Stimulated activated CD8-positive, alpha-beta memory T cell treated with anti-CD3 and anti-CD28 coated beads, Interleukin-2, amount 100 ng/mL, for 1 hour (primary cell): ENCODE measurements at places on chromosomes 2 and 18.

DNA sequence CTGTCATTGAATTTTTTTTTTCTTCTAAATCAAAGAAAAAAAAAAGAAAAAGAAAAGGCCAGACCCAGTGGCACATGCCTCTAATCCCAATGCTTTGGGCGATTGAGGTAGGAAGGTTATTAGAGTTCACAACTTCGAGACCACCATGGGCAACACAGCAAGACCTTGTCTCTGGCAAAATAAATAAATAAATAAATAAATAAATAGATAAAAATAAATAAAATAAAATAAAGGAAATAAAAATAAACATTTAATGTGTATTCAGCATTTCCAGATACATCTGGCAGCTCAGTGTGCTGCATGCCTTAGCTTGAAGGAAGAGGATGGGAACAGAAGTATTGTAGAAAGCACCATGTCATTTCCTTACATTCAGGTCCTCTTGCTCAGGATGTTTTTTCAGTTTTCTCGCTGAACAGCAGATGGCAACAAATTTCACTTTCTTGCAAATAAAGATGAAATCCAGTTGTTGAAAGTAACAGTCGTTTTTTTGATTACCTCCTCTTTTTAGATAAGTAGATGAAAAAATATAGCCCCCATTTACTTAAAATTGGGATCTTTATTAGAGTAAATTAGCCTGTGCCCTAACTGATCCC is 25.7 kb upstream of the FAM178B start:
- DNase-seq: no peak

DNA sequence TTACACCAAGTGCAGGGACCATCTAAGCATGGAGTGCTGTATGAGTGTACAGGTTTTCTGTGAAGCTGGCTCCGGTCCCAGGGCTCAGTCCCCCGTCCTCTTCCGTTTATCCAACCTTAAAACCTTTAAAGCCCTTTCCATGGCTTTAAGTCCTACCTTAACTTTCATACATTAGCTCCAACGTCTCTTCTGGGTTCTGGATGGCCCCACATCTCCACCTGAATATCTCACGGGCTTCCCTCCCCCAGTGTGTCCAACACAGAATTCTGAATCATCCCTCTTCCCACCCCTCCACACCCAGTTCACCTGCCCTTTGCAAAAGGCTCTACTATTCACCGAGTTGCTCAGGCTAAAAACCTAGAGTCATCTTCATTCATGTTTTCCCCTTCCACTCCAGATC is 12.8 kb downstream of the ARHGAP25 start:
- no peak for DNase-seq

DNA sequence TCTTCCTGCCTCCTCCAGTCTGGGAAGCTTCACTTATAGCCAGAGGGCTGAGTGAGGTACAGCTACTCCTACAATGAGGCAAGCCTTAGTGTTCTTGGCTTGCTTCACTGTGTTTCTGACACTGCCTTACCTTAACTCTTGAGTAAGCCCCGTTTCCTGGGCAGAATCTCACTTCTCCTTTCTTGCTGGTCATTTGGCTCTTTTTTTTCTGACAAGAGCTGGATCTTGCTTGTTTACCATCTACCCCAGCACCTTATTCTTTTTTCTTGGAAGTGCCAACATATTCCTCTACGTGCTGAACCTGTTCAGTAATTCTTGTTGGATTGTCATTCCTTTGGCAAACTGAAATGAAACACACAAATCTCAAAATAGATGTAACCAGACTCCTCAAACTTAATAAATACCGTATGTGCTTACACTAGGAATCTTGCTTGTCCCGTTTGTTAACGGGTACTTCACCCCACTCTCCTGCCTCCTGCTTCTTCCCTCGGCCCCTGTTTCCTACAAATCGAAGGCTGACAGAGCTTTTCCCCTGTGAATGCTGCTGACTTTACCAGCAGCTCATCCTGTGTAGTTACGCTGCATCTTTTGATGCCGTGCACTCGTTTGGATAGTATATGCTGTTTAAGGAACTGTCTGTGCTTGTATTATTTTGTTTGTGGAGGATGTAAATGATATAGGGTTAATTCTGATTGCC is 132.2 kb downstream of the FMNL2 start:
- DNase-seq: no peak

GRCh38 chr2:191166111-191166755 is 15.4 kb upstream of the STAT4 start:
- no peak for DNase-seq

GRCh38 chr2:76973610-76974009 is 548.6 kb downstream of the LRRTM4 start:
- DNase-seq: no peak

DNA sequence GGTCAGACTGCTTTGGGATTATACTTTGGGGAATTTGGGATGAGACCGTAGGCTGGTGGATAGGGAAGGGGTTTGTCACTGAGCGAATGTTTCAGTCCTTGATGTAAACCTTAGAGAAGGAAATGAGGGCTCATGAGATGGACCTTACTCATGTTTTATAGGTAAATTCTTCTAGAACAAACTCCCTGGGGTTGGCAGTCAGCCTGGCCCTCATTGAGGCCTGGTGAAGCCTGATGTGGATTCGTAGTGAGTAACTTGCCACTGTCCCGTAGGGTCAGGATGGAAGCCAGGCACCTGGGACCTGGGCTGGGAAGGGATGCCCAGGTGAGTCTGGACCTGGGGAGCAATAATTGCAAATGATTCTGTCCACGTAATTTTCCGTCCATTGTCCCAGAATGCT is 258.3 kb downstream of the LPIN1 start:
- no peak for DNase-seq

DNA sequence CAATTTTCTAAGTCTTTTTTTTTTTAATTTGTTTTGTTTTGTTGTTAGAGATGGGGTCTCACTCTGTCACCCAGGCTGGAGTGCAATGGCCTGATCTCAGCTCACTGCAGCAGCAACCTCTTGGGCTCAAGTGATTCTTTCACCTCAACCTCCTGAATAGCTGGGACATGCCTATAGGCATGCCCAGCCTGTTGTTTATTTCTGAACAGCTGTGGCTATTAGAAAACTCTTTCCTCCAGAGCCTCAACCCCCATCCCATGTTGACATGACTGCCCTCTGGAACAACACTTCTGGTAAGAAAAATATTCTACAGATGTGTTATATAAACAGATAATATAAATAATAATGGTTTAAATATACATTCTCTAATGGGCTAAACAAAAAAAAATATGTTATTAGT is 44.4 kb upstream of the TWSG1 start:
- no peak for DNase-seq
